ENCODE measurements at places on chromosomes 4 and X.

DNA sequence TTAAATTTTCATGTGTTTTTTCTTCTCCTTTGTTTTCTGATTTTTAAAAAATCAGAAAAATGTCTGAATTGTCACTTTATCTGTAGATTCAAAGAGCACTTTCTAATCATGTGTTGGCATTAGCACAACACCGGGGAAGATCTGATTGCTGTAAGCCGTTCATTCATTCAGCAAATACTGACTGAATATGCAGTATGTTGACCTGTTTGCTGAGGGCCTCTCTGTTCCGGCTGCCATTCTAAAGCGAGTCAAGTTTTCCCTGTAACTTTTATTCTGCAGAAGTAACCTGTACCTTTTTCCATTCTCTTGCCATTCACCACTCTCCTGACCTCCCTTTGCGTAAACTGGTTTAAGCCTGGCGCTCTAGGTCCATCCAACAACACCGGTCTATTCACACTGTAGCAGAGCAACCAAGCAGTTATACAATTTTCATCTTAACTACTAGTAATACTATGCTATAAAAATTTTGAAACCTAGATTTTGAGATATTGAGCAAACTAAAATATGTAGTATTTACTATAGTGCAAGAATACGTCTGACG, 6.7 kb downstream of the SORBS2 start:
- DNase-seq, result no peak

DNA sequence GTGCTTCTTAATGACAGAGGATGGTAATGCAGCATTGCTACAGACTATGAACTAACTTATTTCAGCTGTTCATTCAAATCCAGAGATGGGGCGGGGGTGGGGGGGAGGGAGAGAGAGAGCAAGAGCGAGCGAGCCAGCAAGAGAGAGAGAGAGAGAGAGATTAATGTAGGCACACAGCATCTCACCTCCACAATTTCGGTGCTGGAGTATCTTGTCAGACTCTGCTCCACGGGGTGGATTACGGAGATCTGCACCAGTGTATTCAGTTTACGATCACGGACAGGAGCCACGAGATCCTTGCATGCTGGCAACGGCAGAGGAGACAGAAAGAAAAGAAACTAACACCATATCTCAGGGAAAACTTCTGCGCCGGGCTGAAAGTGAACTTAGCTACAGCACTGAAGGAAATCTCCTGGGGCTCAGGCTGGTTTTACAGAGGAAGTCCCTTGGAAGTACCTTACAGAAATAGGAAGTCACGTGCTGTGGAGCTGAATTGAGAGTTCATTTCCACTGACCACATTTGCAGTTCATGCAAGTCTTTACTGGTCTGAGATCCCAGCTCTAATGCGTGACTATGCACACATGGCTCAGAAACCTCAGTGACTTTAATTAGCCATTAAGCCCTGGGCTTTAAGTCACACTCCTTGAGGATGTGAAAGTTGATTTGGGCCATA, 440.9 kb downstream of the INPP4B start:
- DNase-seq, result peak; percentile 78

DNA sequence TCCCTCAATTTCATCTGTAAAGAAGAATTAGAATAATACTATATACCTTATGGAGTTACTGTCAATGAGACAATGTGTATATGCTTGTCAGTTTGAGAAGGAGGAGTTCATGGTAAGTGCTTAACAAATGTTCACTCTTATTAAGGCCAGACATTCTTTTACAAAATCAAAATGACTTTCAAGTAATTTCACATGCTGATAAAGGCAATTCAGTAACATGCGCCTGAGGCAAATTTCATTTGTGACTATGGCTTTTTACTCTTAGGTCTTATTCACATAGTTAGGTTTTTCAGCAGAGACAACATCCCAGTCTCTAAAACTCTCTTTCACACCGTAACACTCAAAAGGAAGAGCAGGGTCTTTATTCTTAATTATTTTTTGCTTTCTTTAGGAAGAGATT, 174.4 kb downstream of the CAMK2D start:
- no peak for DNase-seq

DNA sequence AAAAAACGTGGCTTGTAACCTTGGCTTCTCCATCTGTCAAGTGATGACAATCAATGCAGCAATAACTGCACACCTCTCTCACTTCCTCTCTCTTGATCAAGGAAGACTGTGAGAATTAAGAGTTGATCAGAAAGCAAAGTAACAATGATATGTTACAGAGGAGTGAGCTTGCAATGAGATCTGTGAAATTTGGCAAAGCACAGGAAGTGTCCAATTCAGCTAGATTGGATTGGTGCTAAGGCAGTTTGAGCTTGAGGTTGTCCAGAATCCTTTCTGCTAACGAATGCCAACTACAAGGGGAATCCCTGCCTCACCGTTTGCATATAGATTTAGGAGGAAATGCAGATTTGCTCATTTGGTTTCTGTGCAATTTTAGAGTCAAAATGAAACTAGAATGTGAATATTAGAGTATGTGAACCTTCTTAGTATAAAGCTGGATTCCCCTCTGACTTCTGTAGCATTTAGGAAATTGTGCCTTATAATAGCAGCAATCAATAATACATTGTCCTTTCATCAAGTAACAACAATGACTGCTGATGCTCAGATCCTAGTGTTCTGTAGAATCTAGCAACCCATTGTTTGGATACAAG, 346.4 kb downstream of the PTTG2 start:
- peak; percentile 63 for DNase-seq

DNA sequence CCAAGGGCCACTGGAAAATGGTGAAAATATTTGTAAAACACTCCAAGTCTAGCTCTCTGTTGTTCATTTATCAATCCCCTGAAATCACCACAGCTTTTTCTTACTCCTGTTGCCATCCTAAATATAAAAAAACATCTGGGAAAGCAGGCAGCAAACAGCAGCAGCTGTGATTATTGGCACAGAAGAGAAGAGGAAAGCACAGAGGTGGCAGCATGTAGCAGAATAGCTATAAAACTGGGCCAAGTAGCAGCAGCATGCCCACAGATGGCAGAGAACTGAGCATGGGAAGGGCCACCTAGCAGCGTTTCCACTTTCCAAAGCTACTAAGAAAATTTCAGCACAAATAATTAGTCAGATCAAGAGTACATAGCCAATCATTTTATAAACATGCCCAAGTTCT, 307.2 kb downstream of the SLC7A11 start:
- DNase-seq, result no peak
